ENCODE measurements at places on chromosomes 11 and 22. TPM values are rescaled to one million over a fixed set of nuclear protein-coding genes. Genes with fewer than 3 reads are reported as not detected.
A peak's percentile ranks its signal among the peaks of the same experiment; 100 is the strongest.

- peak; percentile 86 for DNase-seq
Observed at GRCh38 chr11:123616505-123617198, 37.8 kb downstream of the SCN3B start.

- no peak for DNase-seq
Observed at GRCh38 chr22:49425356-49425755, 402.3 kb downstream of the BRD1 start.

Gene KRTAP5-1
- not detected for total RNA-seq

Gene HPX
- total RNA-seq = 0.27 TPM

Gene GAL
- total RNA-seq = 0.30 TPM

- DNase-seq = peak; percentile 88
Observed at GRCh38 chr11:117144477-117145392, 648 bp downstream of the PAFAH1B2 start.

Gene SCGB1D2
- total RNA-seq = not detected

Gene BLID
- total RNA-seq = 0.57 TPM

Gene LYVE1
- total RNA-seq = 15.2 TPM

GRCh38 chr22:27679176-27679575, 122.4 kb downstream of the MN1 start:
- no peak for DNase-seq

Gene MUC5AC
- total RNA-seq = not detected

DNA sequence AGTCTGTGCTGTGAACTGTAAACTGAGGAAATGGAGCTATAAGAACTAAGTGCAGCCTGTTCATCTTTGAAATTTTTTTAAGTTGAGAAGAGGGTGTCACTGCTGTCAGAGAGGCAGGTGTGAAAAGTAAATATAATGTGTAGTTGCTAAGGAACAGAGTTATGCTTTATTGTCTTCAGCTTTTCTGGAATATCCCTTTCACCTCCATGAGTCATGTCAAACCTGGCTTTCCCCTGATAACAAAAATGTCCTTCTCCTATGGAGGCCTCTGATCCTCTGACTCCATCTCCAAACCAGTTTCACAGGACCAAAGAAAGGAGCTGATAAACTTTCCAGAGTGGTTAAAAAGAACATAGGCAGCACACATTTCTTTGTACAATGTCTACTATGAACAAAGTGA, 12.8 kb upstream of the MUC15 start:
- no peak for DNase-seq

GRCh38 chr11:43315966-43316365, 4.2 kb downstream of the API5 start:
- DNase-seq = no peak

Gene UPK3A
- total RNA-seq = 0.40 TPM

DNA sequence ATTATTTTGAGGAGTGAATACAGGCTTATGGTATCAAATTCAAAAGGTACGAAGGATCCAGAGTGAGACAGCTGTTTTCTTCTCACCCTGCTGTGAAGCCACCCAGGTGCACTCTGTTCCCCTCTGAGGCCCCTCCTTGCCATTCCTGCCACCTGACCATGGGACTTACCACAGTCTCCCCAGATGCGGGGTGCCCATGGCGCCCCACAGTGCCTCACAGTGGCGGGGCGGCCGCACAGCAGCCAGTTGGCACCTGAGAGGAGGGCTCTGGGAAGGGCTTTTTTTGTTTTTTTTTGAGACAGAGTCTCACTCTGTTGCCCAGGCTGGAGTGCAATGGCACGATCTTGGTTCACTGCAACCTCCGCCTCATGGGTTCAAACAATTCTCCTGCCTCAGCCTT, 151.7 kb downstream of the CEP164 start:
- DNase-seq = no peak

DNA sequence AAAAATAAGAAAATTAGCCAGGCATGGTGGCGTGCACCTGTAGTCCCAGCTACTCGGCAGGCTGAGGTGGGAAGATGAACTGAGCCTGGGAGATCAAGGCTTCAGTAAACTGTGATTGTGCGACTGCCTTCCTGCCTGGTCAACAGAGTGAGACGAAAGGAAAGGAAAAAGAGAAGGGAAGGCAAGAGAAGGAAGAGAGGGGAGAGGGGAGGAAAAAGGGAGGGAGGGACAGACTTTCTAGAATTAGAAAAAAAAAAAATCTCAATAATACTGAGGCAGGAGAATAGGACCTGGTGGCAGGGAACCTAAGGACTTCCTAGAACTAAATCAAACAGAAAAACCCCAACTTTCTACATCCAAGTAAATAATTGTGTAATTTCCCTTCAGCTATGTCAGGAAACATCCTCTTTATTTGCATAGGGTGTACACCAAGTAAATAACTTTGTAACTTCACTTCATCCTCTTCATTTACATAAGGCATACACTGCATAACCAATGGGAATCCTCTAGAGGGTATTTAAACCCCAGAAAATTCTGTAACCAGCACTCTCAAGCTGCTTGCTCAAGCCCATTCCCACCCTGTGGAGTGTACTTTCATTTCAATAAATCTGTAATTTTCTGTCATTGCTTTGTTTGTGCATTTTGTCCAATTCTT, 8.7 kb downstream of the SBF2 start:
- DNase-seq = no peak

DNA sequence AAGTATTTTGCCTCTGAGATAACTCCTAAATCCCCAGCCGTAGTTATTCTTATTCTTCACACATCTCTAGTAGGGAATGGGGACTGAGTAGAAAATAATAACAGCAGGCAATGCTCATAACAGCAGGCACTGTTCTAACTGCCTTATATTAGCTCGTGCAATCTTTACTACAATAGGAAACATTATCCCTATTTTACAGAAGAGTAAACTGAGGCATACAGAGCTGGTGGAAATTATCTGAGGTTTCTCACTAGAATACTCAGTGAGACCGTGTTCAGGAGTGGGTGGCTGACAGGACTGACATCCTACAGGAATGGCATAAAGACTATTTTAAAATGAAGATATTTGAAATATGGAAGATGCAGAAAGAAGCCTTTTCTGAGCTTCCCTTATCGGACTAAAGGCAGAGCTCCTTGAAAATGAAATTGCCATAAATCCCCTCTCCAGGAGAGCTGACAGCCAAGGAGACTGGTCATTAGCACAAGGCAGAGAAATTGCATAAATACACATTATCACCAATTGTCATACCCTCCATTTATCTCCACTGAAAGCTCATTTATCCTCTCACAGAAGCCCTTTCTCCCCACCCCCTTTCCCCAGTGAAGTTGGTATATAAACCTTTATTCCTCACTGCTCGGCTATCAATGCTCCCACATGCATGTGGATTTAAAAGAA, 93.9 kb downstream of the RASSF10 start:
- DNase-seq = no peak

Gene OR5B3
- not detected for total RNA-seq

DNA sequence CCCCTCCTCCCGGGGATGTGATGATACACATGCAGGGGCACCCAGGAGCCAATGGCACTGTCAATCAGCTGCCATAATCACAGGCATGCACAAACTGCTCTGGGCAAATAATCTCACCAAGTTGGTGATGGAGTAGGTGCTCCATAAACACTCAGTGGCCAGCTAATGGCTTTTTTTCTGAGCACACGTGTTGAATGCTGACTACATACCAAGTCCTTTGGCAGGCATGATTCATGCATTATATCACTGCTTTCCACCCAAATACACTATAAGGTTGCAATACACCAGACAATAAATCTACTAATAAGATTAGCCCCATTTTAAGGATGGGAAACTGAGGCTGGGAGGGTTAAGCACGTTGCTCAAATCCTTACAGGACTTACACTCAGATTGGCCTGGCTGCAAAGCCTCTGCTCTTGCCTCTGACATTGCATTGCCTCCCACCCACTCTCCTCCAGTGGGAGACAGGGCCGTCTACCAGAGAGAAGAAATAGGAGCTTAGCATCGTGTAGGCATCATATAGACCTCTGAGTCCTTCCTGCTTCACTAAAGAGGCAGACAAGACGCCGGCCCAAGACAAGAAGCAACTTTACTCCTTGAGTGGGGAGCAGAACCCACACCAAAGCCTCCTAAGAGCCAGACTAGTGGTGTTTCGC, 32.7 kb upstream of the ACCSL start:
- DNase-seq = no peak

Gene TEAD1
- 103 TPM for total RNA-seq

DNA sequence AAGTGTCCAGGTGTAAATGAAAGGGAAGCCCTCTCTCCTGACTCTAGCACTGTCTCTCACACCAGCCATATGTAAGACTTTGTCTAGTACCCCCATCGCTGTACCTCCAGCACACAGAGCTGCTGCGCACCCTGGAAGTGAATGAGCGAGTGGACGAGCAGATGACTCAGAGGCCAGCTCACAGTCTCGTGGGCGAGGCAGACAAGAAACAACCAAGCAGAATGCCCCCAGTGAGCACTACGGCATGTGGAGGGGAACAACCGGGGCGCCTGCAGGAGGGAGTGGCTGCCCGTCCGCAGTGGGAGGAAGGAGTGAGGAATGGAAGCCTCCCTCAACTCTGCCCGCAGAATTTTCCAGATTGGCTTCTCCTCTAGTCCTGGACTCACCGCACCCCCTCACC, 46.4 kb downstream of the MCM5 start:
- DNase-seq = no peak

Gene OR52K1
- total RNA-seq = not detected

Gene SGSM1
- total RNA-seq = 8.0 TPM

DNA sequence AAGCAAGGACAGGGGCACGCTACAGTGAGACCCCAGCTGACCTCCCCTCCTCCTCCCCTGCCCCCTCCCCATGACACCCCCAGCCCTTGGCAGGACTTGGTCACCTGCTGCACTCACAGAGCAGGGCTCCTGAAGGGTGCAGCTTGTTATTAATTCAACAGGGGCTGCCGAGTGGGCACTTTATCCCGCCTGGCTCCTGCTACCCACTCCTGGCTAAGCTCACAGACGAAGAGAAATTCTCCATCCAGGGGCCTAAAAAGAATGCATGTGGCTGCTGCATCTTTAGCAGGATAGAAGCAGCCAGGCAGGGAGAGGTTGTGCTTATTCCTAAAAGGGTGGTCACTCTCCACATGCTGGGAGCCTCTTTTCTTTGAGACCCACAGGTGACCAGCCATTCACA, 40.3 kb downstream of the GALNT18 start:
- DNase-seq = no peak

Gene KRTAP5-11
- not detected for total RNA-seq

DNA sequence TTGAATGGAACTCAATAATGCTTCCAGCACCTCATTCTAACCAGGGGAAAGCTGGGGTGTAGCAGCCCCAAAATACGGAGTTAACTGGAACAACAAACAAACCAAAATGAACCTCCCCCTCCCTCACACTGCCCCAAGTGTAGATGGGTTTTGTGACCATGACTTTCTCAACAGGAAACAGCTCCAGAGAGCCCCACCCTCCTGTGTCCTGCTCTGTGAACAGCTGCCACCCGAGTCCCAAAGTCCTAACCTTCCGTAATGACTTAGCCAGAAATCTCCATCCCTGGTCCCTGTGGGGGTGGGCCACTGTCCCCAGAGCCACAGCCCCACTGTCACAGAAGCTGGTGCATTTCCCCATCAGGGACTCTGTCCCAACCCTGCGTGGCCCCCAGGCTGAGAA, 155.4 kb downstream of the CRYBB2 start:
- no peak for DNase-seq

DNA sequence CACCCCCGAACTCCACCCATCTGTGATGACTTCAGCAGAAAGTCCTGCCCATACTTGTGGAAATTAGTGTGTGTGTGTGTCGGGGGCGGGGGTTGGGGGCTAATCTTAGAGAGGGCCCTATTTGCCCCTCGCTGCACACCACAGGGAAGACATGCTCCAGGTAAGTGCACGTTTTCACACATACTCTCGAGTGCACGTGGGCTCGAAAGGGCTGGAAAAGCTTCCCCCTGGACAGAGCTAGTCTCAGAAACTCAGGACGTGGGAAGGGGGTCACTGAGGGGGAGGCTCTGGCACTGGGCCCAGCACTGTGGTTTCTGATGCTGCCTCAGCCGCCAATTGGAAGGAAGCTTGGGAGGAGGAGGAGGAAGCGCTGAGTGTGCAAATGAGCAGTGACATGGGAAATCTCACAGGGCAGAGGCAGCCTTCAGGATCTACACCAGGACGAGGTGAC, 40.7 kb upstream of the CD82 start:
- DNase-seq = no peak

- no peak for DNase-seq
Observed at GRCh38 chr11:45243967-45244366, 42.2 kb downstream of the SYT13 start.

Gene RIC3
- total RNA-seq = 14.3 TPM

- no peak for DNase-seq
Observed at GRCh38 chr11:128962896-128963295, 20.2 kb upstream of the TP53AIP1 start.

DNA sequence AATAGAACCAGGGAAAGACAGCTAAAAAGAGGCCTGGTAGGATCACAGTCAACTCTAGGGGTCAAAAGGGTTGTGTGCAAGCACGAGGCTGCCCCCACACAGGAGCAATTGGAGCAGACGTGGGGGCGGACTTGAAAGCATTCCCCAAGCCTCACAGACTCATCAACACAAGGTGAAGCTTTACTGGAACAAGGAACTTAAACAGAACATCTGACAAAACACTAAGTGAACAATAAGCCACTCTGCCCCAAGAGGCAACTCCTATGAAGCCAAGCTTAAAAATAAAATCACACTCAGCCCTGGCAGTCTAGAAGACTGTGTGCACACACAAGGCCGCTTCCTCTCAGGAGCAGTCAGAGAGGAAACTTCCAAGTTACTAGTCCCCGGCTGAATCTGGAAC, 32.2 kb upstream of the TEAD1 start:
- no peak for DNase-seq

DNA sequence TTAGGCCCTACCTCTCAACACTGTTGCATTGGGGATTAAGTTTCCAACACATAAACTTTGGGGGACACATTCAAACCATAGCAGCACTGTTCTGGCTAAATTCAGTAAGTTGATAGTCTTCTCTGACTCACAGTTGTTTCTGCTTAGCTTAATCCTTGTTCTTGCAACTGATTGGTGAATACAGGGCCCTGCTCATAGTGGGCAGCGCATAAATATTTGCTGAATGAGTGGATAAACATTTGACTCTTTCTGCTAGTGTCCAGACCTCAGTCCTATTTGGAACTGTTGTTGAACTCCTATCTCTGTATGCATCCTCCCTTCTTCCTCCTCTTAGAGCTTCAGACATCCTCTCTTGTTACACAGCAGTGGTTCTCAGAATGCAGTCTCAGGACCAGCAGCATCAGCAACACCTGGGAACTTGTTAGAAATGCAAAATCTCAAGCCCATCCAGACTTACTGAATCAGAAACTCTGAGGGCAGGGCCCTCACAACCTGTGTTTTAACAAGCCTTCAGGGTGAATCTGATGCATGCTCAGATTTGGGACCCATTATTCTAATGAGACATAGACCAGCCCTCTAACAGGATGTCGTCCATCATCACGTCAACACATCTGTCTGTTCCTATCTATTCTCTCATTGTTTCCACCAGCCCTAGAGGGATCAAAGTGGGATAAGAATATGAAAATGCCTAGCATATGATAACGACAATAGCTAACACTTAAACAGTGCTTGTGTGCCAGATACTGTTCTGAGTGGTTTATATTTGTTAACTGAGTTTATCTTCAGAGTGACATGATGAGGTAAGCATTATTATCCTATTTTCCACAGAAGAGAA, 22.3 kb downstream of the SPON1 start:
- DNase-seq = no peak
